ENCODE measurements at places on chromosomes 4 and X.

DNA sequence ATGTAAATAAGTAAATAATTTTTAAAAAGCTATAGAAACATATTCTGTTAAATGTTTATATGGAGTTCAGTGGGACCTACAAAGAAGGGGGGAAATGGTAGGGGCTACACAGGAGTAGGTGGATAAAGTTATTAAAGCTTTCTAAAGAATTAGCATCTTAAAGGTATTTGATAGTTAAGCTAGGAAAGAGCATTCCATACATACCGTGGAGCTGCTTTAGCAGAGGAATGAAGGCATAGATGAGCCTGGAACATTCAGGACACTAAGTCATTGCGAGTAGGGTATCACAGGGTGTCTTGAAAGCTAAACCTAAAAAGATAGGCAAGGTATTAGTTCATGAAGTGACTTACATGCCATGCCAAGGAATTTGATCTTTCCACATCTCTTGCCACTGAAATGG, 60.4 kb downstream of the SLC10A6 start:
- no peak for DNase-seq

DNA sequence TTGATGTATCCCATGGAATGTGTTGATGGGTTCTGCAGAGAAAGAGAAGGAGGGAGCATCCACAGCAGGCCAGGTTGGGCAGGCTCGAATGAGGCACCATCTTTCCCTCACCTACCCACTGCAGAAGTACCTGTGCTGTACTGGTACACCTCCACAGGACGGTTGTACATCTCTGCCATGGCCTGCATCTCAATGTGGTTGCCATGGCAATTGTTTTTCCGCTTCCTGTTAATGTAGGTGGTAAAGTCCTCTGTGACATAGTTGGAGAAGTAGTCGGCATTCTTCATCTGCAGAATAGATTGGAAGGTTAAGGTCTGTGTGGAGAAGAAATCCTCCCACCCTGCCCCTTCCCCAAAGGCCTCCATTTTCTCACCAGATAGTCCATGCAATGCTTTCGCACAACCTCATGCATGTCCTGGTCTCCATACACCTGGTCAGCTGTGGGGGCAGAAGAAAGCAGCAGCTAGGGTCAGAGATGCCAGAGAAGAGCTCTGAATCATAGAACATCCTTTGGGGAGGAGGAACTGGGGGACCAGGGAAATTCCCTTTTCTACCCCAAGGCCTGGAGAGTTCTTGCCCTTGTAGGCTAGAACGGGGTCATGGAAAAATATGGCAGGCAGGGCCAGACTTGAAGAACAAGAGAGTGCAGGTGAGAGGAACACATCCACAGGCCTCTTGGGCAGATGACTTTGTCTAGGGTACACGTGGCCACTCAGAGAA, 15.9 kb upstream of the PIM2 start:
- no peak for DNase-seq

DNA sequence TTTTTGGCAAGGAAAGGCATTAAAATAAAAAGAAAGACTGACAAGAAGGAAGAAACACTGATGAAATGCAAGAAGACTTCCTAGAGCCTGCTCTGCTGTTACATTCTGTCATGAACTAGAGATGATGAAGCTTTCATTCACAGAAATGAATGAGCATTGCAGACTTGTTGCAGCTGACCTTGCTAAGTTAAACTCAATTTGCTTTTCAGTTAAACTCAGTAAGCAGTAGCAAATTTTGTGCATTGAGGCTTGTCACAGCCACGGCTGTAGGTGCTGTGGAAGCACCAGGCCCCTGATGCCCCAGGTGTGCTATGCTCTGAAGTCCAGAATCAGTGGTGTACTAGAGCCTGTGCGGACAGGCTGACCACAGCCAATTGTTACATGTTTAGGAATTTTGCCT, 39.6 kb upstream of the LSM6 start:
- DNase-seq: no peak

DNA sequence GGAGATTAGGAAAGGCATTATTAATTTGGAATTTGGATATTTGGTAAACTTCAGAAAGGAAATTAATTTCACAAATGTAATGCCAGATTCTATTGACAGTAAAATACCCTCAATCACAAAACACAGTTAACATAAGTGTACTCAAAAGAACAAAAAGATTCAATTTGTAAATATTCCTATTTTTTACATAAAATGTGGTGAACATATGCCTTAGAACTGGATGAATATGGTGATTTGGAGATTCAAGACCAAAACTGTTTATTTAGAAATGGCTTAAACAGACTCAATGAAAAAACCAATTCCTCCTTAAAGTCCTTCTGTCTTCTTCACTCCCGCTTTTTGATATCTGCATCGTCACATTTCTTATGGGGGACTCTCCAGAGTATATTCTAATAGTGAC, 417.6 kb upstream of the TENM3 start:
- DNase-seq: no peak

DNA sequence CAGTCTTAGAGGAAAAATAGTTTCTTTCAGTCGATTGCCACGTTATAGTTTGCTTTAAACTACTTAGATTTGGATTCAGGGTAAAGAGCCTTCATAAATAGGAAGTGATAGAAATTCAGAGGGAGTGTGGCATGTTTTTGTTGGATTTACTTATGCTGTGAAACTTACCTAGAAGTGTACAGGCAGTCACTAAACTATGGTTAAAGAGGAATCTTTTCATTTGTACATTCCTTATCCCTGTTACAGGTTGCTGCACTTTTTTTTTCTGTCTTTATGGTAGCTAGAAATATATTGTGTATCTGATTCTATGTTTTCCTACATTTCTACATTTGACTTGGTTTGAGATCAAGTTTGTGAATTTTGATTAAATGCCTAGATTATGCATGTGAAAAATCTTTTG, 19.1 kb downstream of the WWC2 start:
- DNase-seq: no peak

DNA sequence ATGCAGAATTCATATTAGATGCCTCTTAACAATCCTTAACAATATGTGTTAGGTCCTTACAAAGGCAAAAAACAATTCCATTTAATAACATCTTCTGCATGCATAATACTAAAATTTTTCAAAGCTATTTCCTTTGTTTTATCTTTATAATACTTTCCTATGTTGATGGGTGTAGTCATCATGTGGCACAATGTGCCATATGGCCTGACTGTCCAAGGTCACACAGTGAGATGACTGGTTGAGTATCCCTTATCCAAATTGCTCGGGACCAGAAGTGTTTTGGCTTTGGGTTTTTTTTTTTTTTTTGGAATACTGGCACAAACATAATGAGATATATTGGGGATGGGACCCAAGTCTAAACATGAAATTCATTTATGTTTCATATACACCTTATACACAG, 77.7 kb downstream of the NR3C2 start:
- DNase-seq: no peak

DNA sequence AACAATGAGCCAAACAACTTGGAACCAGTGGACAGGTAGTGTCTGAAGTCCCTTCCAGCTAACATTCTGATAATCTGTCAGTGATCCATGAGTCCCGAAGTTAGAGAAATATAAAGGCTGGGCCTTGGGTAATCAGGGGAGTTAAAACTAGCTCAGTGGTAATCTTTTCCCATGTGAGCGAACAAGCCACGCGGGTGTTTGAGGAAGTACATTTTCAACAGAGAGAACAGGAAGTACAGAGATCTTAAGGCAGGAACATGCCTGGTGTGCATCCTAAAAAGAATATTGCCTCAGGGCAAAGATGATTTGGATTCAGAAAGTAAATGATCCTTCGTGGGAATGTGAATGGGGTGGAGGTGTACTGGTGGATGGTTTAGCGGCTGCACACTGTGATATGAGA, 42.9 kb downstream of the FNIP2 start:
- DNase-seq: no peak

GRCh38 chr4:30916337-30917274, 196.4 kb downstream of the PCDH7 start:
- DNase-seq: no peak

GRCh38 chr4:46946919-46947536, 38.0 kb upstream of the COX7B2 start:
- DNase-seq: no peak

DNA sequence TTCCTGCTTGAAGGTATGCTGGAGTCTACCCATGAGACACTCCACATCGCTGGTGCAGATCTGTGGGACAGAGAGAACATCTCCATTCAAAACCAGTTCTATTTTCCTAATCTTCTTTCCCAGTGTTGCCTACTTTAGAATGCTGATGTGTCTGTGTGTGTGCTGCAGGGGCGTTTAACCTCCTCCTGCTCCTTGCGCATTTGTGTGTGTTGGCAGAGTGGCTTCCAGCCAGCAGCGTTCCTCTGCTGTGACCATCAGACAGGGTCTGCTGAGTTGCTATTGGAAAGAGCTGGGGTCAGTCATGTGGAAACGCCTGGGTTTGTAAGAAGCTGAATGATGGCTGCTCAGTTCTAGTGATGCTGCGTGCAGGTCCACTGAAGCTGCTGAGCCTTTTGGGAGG, 223.6 kb downstream of the RBMX2 start:
- no peak for DNase-seq

DNA sequence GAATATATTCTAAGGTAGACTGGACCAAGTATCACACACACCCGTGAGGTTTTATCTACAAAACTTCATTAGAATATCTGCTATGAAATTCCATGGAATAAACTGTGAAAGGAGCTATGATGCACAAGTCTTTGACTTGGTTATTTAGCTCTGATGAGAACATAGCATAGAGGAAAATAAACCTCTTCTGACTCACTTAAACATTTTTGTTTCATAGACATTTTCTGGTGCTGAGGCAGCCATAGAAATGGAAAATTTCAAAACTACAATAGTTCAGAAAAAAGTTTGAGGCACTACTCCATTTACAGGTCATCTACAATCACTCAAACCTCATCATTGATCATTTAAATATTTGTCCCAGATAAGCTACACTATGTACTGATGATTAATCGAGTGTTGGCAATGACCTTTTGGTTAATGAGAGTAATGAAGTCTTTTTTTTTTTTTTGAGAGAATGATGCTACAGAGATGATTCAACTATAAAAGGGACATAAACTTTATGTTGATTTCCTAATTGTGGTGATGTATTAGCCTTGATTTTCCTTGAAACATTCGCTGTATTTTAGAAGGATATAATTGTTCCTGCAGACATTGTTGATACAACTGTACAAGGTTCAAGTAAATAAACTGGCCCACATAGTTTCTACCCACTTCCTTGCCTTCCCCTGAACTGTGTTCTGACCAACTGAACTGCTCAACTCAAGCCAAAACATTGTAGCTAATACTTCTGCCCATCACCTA, 77.5 kb downstream of the AREG start:
- no peak for DNase-seq

DNA sequence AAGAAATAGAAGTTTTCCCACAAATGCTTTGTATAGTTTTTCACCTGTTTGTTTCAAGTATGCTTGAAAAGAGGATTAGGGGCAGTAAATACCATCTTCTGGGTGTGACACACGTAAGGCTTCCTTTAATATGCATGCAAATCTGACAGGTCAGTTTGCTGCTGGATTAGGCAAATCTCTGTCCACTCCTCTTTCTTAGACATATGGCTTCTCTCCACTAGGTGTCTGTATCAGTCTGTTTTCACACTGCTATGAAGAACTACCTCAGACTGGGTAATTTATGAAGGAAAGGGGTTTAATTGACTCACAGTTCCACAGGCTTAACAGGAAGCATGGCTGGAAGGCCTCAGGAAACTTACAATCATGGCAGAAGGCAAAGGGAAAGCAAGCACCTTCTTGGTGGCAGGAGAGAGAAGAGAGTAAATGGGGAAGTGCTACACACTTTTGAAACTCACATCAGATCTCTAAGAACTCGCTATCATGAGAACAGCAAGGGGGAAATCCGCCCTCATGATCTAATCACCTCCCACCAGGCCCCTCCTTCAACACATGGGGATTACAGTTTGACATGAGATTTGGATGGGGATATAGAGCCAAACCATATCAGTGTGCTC, 66.9 kb downstream of the TAB3 start:
- no peak for DNase-seq

DNA sequence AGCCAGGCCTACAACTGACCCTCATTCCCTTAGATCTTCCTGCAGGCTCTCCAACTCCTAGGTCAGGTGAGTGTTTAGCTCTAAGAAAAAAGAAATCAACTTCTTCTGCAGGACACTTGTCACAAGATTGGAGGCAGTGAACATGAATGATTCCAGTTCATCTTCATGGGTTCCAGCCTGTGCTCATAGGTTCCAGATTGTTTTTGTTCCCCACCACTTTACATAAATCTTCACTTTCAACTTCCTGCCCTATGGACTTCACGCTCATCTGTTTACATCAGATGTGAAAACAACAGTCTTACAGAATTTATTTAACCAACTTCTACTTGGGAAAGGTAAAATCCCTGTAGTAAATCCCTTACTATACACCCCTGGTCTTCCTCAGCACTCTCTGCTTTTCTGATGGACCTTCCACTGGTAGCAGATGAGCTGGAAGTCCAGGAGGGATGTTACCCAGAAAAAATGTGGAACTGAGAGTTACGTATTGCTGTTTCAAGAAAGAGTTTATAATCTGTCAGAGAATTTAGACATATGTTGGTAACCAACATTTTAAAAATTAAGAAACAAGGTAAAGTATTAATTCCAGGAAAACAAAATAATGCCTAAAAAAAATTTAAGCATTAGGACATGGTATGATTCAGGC, 62.4 kb downstream of the ANAPC10 start:
- DNase-seq: no peak

DNA sequence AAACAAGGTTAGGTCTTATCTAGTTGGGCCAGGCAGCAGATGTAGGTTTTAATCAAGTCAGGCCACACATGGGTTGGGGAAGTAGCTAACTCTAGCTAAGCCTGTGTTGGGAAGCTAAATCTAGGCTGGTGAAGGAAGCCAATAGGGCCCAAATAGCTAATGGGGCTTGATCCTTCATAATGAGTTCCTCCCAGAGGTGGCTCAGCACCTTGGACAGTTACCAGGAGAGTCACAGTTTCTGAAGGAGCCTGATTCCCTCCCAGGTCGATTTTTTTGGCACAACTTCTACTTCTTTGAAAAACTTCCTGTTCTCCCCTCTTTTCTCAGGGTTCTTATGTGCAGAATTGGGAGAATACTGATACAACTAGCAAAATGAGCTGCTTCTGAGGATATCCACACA, 242.5 kb upstream of the PRPS2 start:
- no peak for DNase-seq

DNA sequence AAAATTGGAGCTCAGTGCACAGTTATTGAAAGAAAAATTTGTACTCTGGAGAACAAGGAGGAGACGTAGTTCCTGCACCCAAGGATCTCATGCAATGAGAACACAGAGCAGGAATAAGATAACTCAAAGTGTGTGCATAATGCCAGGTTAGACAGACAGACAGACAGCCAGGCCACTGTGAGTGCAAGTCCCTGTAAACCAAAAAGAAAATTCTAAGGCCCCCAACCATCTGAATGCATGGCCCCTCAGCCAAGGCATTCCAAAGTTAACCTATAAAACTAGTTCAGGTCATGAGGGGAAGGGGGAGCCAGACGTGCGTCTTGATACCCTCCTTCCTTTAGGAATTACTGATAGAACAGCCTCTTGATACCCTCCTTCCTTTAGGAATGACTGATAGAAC, 94.5 kb upstream of the ENPP6 start:
- no peak for DNase-seq

- DNase-seq: no peak
These were observed 91.8 kb downstream of the MAB21L2 start for GRCh38 chr4:150673793-150674192.

- DNase-seq: no peak
These were observed 29.1 kb upstream of the PGM2 start for GRCh38 chr4:37797374-37797773.

Data from right forelimb (tissue), 1 donor.